Fibroblast of lung (primary cell): ENCODE measurements at places on chromosomes 2 and 18. TPM values are rescaled to one million over a fixed set of nuclear protein-coding genes. Genes with fewer than 3 reads are reported as not detected.

Gene GALR1
- not detected in 2 replicates for total RNA-seq

Gene SALL3
- total RNA-seq = not detected in 2 replicates

Gene POTEE
- not detected in 2 replicates for total RNA-seq

Gene COL4A4
- 0.17 and 0.51 TPM in 2 replicates for total RNA-seq

Gene RBBP8
- 21.0 and 27.5 TPM in 2 replicates for total RNA-seq

Gene DTNA
- total RNA-seq = 28.2 and 38.8 TPM in 2 replicates

Gene FZD7
- total RNA-seq = 24.7 and 39.1 TPM in 2 replicates

Gene SOX11
- 0.99 and 2.1 TPM in 2 replicates for total RNA-seq

Gene PRKAG3
- total RNA-seq = 0.26 and 0.33 TPM in 2 replicates

DNA sequence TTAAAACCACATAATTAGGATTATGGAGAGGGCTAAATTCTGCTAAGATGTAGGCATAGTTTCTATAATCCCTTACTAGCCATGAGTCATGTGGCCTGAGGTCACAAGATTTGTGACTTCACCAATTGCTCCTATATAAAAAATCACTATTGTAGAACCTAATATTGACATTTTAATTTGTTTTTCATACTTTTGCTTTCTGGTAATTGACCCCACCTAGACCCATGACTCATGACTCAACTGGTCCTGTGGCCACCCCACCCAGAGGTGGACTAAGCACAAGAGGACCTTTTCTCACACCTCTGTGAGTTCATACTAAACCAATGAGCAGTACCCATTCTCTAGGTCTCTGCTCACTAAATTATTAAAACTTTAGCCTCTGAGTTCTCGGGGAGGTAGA lies 1567.5 kb upstream of the LRRTM1 start:
- no peak overlapping the region for H3K4me3 ChIP-seq
- no peaks in the 10 kb centered on the region for H3K27me3 ChIP-seq
- DNase-seq = no peak
- H3K27ac ChIP-seq = no peak overlapping the region
- H3K4me1 ChIP-seq = no peaks in the 10 kb centered on the region
- no peaks in the 10 kb centered on the region for H3K36me3 ChIP-seq

DNA sequence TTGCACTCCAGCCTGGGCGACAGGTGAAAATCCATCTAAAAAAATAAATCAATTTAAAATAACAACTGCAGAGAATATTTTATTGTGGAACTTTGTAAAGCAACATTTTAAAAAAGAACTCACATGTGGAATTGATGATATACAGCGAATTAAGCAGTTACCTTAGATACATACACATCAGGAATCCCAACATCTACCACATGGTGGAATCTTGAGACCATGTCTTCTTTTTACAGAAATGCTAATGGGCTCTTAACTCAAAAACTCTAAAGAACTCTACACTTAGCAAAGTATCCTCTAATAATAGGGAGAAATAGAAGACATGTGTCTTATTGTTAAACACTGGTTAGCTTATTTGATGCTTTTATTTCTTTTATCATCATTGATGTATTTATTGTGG lies 373.6 kb downstream of the CDH7 start:
- no peaks in the 10 kb centered on the region for H3K27me3 ChIP-seq
- no peaks in the 10 kb centered on the region for H3K36me3 ChIP-seq
- no peak for DNase-seq
- H3K4me3 ChIP-seq = no peak overlapping the region
- H3K27ac ChIP-seq = no peak overlapping the region
- H3K4me1 ChIP-seq = no peaks in the 10 kb centered on the region

DNA sequence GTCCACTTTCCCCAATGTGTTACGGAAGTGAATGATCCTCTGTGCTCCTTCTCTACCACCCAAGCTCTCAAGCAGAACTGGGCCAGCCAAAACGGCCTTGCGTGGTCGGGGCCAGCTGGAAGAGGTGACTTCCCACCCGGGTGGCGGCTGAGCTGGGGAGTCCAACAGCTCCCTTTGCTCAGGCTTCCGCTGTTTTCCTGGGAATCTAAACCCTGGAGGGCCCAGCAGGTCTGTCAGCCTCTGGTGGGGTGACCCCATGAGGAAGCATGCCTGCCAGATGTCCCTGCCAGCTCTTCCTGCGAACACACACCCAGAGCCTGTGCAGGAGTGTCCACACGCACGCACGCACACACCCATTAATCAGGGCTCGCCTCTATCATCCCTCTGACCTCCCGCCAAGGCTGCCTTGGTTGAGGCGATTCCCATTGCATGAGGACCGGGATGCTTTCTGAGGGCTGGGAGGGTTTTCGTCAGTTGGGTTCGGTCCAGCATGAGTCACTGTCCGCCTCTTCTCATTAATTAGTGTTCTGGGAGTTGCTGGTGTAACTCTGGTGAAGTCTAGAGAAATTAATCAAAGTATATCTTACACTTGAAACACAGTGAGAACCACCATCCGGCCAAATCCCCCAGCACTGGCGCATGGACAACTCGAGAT lies 90.6 kb downstream of the TWIST2 start:
- H3K27ac ChIP-seq = peak overlapping the region; percentile 57
- no peaks in the 10 kb centered on the region for H3K36me3 ChIP-seq
- peaks cover 11% of the 10 kb centered on the region for H3K4me1 ChIP-seq

GRCh38 chr2:200350850-200351285 lies 44.4 kb downstream of the SPATS2L start:
- H3K27me3 ChIP-seq = no peaks in the 10 kb centered on the region
- H3K4me1 ChIP-seq = peaks cover 18% of the 10 kb centered on the region
- no peaks in the 10 kb centered on the region for H3K36me3 ChIP-seq
- no peak overlapping the region for H3K27ac ChIP-seq
- H3K4me3 ChIP-seq = no peak overlapping the region

GRCh38 chr2:45329045-45329677 lies 281.9 kb downstream of the SRBD1 start:
- peak; percentile 46 for DNase-seq
- no peak overlapping the region for H3K27ac ChIP-seq
- peaks cover 5% of the 10 kb centered on the region for H3K27me3 ChIP-seq
- H3K36me3 ChIP-seq = no peaks in the 10 kb centered on the region
- H3K4me1 ChIP-seq = no peaks in the 10 kb centered on the region
- no peak overlapping the region for H3K4me3 ChIP-seq

GRCh38 chr2:192267484-192267883 lies 72.8 kb upstream of the TMEFF2 start:
- peaks cover 3% of the 10 kb centered on the region for H3K4me1 ChIP-seq
- H3K27ac ChIP-seq = peak overlapping the region; percentile 60
- DNase-seq = peak; percentile 86
- no peak overlapping the region for H3K4me3 ChIP-seq
- no peaks in the 10 kb centered on the region for H3K36me3 ChIP-seq
- H3K27me3 ChIP-seq = no peaks in the 10 kb centered on the region

GRCh38 chr2:167733747-167734146 lies 513.6 kb downstream of the STK39 start:
- peaks cover 2% of the 10 kb centered on the region for H3K4me1 ChIP-seq
- DNase-seq = peak; percentile 24
- no peak overlapping the region for H3K27ac ChIP-seq
- H3K4me3 ChIP-seq = no peak overlapping the region

GRCh38 chr18:48739266-48740067 lies 200.6 kb downstream of the CTIF start:
- H3K4me3 ChIP-seq = no peak overlapping the region
- no peaks in the 10 kb centered on the region for H3K27me3 ChIP-seq
- no peak for DNase-seq
- no peak overlapping the region for H3K27ac ChIP-seq
- H3K4me1 ChIP-seq = peaks cover 19% of the 10 kb centered on the region
- H3K36me3 ChIP-seq = peaks cover 2% of the 10 kb centered on the region

- H3K4me1 ChIP-seq = peaks cover 15% of the 10 kb centered on the region
- H3K36me3 ChIP-seq = no peaks in the 10 kb centered on the region
- no peak for DNase-seq
- H3K27me3 ChIP-seq = no peaks in the 10 kb centered on the region
- no peak overlapping the region for H3K4me3 ChIP-seq
- H3K27ac ChIP-seq = no peak overlapping the region
Measured at GRCh38 chr2:68825866-68826265, 45.3 kb downstream of the BMP10 start.

DNA sequence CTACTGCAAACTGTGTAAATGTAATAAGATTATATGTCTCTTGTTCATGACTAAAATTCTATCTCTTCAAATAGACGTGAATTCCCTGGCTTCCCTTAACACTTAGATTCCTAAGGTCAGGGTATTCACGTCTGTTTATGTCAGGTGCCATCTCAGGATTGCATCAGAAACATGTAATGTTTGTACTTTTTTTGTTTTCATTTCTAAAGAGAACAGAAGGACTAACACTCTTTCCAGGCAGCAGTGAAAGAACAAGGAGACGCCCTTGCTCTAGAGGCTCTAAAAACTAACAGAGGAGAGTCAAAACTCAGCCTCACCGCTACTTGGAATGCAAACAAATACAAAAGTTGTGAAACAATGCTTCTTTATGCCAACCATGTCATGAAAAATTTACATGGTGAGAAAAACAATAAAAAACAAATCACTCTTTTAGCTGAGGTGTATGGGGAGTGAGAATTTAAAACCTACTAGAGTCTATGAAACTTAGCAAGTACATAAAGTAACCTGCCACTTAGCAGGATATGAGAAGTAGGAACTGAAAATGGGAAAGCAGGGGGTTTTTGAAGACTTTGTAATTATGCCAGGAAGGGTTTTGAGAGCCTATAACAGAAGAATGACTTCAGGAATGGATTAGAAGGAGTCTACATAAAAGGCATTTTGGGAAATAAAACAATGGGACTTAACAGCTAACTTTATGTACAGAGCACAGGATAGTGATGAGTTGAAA lies 522.7 kb downstream of the THSD7B start:
- no peaks in the 10 kb centered on the region for H3K36me3 ChIP-seq
- no peak for DNase-seq
- H3K4me3 ChIP-seq = no peak overlapping the region

- no peak overlapping the region for H3K27ac ChIP-seq
- no peak overlapping the region for H3K4me3 ChIP-seq
- no peak for DNase-seq
- H3K27me3 ChIP-seq = no peaks in the 10 kb centered on the region
Measured at GRCh38 chr2:178531168-178531567, 50.9 kb downstream of the PLEKHA3 start.

- no peak overlapping the region for H3K27ac ChIP-seq
- H3K27me3 ChIP-seq = no peaks in the 10 kb centered on the region
- no peaks in the 10 kb centered on the region for H3K36me3 ChIP-seq
- H3K4me1 ChIP-seq = peaks cover 3% of the 10 kb centered on the region
Measured at GRCh38 chr2:202780514-202781021, 91.0 kb downstream of the ICA1L start.

- DNase-seq = no peak
- no peak overlapping the region for H3K27ac ChIP-seq
- H3K4me1 ChIP-seq = no peaks in the 10 kb centered on the region
- H3K27me3 ChIP-seq = no peaks in the 10 kb centered on the region
- no peak overlapping the region for H3K4me3 ChIP-seq
Measured at GRCh38 chr2:127052771-127053691, 53.9 kb downstream of the BIN1 start.

- no peak for DNase-seq
- no peaks in the 10 kb centered on the region for H3K4me1 ChIP-seq
- H3K36me3 ChIP-seq = no peaks in the 10 kb centered on the region
- no peak overlapping the region for H3K4me3 ChIP-seq
- H3K27ac ChIP-seq = no peak overlapping the region
- no peaks in the 10 kb centered on the region for H3K27me3 ChIP-seq
Measured at GRCh38 chr2:84942964-84943421, 28.0 kb upstream of the KCMF1 start.

GRCh38 chr2:239930871-239931771 lies 94.0 kb downstream of the NDUFA10 start:
- no peak for DNase-seq
- H3K4me1 ChIP-seq = no peaks in the 10 kb centered on the region
- no peak overlapping the region for H3K27ac ChIP-seq
- no peaks in the 10 kb centered on the region for H3K27me3 ChIP-seq

GRCh38 chr2:235544689-235544969 lies 50.8 kb downstream of the AGAP1 start:
- no peak overlapping the region for H3K27ac ChIP-seq
- no peaks in the 10 kb centered on the region for H3K36me3 ChIP-seq
- no peak for DNase-seq
- no peak overlapping the region for H3K4me3 ChIP-seq

- H3K27ac ChIP-seq = peak overlapping the region; percentile 66
- no peaks in the 10 kb centered on the region for H3K27me3 ChIP-seq
- H3K4me3 ChIP-seq = peak overlapping the region; percentile 23
- no peaks in the 10 kb centered on the region for H3K36me3 ChIP-seq
Measured at GRCh38 chr2:96204836-96205624, 3.6 kb downstream of the STARD7 start.

- H3K36me3 ChIP-seq = no peaks in the 10 kb centered on the region
- H3K4me1 ChIP-seq = no peaks in the 10 kb centered on the region
- H3K27ac ChIP-seq = no peak overlapping the region
- H3K4me3 ChIP-seq = no peak overlapping the region
- peak; percentile 19 for DNase-seq
- H3K27me3 ChIP-seq = no peaks in the 10 kb centered on the region
Measured at GRCh38 chr2:198054299-198054698, 249.9 kb downstream of the PLCL1 start.

DNA sequence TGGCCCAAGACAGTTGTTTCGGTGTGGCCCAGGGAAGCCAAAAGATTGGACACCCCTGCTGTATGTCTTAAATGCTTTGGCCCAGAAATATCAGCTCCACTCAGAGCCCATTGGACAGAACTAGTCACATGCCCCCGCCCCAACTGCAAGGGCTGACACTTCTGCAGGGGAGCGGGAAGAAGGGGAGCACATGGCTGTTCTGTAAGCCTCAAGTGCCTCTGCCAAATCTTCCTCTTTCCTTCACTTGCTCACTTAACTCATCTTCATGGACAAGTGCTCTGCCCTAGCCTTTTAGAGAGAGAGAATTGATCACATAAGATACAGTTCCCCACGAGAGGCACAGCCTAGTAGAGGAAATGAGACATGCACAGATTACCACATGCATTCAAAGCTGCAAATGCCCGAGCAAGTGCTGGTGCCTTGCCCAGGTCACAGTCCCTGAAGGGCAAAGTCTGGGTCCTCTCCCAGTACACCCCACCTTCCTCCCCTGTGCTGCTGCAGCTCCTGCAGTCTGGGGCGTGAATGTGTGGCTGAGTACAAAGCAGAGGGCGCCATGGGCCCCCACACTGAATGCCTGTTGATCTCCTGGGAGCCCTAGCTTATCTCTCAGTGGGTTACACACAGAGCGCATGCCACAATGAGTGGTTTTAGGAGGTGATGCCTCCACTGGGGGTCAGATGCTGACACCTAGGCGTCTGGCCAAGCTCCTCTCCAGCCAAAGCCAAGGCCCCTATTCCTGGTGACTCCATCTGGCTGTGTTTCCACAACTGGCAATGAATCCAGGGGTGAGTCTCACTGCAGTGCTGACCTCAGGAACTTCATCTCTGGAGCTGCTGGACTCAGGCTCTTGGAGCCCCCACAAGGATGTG lies 135.3 kb downstream of the CTIF start:
- no peaks in the 10 kb centered on the region for H3K27me3 ChIP-seq
- peak; percentile 36 for DNase-seq
- H3K4me3 ChIP-seq = no peak overlapping the region
- no peak overlapping the region for H3K27ac ChIP-seq

- H3K27me3 ChIP-seq = peaks cover 8% of the 10 kb centered on the region
- H3K4me1 ChIP-seq = peaks cover 3% of the 10 kb centered on the region
- H3K4me3 ChIP-seq = no peak overlapping the region
- no peak for DNase-seq
- no peaks in the 10 kb centered on the region for H3K36me3 ChIP-seq
Measured at GRCh38 chr2:96506016-96506906, 1.1 kb upstream of the NEURL3 start.
